ENCODE measurements at places on chromosomes 12 and 14. TPM values are rescaled to one million over a fixed set of nuclear protein-coding genes. Genes with fewer than 3 reads are reported as not detected.

DNA sequence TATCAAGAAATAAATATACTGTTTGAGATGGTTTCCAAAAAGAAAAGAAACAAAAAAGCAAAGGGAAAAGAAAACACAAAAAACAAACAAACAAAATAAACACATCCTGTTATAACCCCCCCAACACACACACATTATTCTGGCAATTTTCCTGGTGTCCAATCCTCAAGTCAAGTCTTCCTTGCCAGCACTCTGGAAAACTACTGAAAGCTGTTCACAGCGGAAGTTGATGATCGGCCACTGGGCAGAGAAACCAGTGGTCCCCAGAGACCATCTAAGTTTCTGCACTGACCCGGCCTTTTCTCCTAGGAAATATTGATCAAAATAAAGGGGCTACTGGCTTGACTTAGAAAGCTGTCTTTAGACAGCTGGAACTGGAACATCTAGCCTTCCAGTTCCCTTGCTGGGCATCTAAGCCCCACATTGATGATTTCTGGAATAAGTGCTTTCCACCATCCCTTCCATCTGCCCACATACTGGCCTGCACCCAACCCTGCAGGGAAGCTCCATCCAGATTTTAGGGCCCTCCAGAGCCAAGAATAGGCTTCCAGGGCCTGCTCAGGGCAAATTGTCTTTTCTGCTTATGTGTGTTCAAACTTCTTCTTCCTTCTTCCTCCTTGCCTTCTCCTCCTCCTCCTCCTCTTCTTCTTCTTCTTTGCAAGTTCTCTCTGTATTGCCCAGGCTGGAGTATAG, 11.6 kb upstream of the PPP1CC start:
- no peak for DNase-seq

- no peak for DNase-seq
Observed at GRCh38 chr14:20836668-20837338, 34.2 kb upstream of the RNASE1 start.

DNA sequence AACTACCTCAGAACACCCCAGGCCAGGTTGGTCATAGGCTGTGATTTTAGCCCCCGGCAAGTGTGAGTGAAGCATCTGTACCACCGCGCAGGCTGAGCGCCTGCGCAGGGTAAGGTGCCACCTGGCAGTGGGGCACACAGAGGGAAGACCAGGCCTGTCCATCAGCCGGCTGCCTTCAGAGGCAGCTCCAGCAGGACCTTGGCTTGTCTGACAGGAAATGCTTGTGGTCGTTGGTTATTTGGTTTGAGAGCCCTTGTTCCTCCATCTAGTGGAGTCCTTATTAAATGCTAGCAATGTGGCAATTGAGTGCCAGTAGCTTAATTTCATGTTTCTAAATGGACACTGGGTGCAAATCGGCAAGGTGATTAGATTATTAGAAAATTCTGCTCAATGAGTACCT, 27.5 kb downstream of the SLC25A29 start:
- no peak for DNase-seq

- DNase-seq: no peak
Observed at GRCh38 chr12:80469681-80470080, 25.6 kb downstream of the PTPRQ start.

DNA sequence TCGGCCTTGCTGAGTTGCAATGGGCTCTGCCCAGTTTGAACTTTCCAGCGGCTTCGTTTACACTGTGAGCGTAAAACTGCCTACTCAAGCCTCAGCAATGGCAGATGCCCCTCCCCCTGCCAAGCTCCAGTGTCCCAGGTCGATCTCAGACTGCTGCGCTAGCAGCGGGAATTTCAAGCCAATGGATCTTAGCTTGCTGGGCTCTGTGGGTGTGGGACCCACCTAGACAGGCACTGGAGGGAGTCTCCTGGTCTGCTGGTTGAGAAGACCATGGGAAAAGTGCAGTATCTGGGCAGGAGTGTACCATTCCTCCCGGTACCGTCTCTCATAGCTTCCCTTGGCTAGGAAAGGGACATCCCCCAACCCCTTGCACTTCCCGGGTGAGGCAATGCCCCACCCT, 88.2 kb downstream of the KLHL28 start:
- DNase-seq: no peak

The SAMD15 gene
- total RNA-seq: 0.66 TPM

The MYBPC1 gene
- total RNA-seq: 12.6 TPM

The CLEC4D gene
- total RNA-seq: not detected

The CCDC88C gene
- total RNA-seq: 56.6 TPM

The STAB2 gene
- total RNA-seq: 1.5 TPM

The SUDS3 gene
- total RNA-seq: 35.2 TPM
